Stimulated activated CD4-positive, alpha-beta T cell treated with anti-CD3 and anti-CD28 coated beads, Interleukin-1b, Interleukin-23, amount 100 ng/mL, for 1 hour (primary cell): ENCODE measurements at places on chromosomes 12 and 14.

DNA sequence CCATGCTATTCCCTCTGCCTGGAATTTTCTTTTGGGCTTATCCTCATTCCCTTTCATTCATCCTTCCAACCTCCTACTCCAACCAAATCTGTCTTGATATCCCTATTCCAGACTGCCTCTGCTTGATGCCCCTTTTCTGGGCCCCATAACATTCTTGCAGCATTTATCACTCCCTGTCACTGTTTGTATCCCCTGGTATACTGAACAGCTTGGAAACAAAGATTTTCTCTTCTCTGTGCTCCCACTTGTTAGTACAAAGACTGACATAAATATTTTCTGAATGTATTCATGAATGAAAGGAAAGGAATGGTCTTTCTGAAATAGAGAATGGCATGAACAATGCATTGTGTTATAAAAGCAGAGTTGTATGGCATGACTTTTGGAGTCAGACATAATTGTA, 7.5 kb downstream of the IRAK4 start:
- no peak for DNase-seq

- no peak for DNase-seq
These were observed 395.7 kb upstream of the PDE3A start for GRCh38 chr12:19972325-19973288.

DNA sequence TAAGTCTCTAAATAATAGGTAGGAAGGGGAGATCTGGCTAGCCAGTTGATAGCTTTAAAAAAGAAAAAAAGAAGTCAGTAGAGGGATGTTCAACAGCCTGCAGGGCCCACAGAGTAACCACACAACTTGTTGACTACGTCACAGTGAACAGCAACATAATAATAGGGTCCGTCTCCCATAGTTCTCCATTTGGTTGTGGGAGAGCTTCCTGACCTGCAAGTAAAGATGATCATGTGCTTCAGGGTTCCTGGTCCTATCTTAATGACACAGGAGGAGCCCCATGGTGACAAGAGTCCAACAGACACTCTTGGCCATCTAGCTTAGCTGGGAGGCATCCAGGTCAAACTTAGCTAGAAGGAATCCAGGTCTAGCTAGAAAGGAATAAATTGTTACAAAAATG, 36.2 kb downstream of the FGD6 start:
- DNase-seq = no peak

DNA sequence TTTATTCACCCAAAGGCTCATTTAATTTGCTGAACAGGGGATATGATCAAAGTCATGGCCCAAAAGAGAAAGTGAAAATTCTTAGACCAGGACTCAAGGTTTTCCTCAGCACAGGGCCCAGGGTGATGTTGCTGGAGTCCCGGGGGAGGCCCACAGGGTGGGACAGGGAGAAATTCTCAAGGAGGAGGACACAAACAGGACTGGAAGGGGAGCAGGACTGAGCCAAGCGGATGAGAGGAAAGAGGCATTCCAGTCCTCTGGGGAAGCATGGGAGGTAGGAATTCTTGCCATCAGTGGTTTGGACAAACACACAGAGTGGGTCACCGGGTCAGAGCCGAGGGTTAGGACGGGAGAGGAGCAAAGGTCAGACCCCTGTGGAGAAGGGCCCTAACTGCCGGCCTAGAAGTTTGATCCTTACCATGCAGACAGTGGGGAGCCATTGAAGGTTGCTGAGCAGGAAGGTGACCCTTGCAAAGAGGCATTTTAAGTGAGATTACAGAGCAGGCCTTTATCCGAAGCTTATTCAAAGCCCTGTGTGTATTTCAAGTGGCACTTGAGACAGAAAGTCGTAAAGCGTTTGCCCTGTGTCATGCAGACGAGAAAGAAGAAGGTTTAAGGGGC, 68.4 kb upstream of the PTGR2 start:
- no peak for DNase-seq

- DNase-seq = no peak
These were observed 319.5 kb downstream of the FUT8 start for GRCh38 chr14:65731933-65732506.

- no peak for DNase-seq
These were observed 4.1 kb downstream of the CLEC2B start for GRCh38 chr12:9864913-9865675.
